Adipose tissue (tissue), 3 donors: ENCODE measurements at places on chromosomes 4 and X. TPM values are rescaled to one million over a fixed set of nuclear protein-coding genes. Genes with fewer than 3 reads are reported as not detected.

The CENPVL1 gene
- polyA plus RNA-seq = not detected

The CYLC1 gene
- not detected for polyA plus RNA-seq

The SLC10A3 gene
- 25.0 TPM for polyA plus RNA-seq

The GNRHR gene
- polyA plus RNA-seq = not detected

The ZAR1 gene
- not detected for polyA plus RNA-seq

The CT47B1 gene
- polyA plus RNA-seq = not detected
